ENCODE measurements at places on chromosomes 7 and 10.
A peak's percentile ranks its signal among the peaks of the same experiment; 100 is the strongest.

GRCh38 chr10:81027223-81027622 lies 489.5 kb downstream of the SH2D4B start:
- DNase-seq = no peak

- peak; percentile 86 for DNase-seq
These were observed at the start of gene PPA1 for GRCh38 chr10:70233109-70233938. Gene PPA1 (minus strand): TSS chr10:70233429. CDS start chr10:70233327, 102 bp downstream.

GRCh38 chr7:42233695-42234331 lies 3.2 kb downstream of the GLI3 start:
- no peak for DNase-seq

DNA sequence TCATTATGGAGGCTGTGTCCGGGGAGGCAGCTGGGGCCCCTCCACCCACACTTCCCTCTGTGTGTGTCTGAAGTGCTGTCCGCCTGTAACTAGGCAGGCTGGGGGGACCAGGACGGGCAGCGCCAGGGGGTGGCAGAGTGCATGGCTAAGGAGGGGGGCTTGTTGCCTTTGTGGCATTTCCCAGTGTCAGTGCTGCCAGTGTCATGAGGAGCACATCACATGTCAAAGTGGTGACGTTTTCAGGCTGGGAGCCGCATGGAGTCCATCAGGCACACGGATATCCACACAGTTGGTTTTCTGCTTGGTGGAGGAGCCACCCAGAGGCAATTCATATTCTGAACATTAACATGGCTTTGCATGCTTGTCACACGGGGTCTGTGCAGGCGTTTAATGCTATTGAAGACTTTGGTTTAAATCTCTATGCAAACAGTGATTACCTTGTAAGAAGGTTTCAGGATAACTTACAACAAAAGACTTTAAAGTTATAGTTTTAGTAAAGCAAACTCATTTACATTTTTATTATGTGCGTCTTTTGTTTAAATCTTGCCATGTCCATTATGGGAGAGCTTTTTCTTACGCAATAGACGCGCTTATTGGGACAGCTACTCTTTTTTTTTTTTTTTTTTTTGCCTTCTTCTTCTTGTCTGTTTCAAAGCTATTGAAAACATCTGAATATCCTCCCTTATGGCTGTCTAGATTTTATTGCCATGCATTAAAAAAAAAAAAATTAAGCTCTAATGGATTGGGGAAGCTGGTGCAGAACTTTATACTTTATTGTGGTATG lies 52.9 kb downstream of the C10orf67 start:
- peak; percentile 29 for DNase-seq

DNA sequence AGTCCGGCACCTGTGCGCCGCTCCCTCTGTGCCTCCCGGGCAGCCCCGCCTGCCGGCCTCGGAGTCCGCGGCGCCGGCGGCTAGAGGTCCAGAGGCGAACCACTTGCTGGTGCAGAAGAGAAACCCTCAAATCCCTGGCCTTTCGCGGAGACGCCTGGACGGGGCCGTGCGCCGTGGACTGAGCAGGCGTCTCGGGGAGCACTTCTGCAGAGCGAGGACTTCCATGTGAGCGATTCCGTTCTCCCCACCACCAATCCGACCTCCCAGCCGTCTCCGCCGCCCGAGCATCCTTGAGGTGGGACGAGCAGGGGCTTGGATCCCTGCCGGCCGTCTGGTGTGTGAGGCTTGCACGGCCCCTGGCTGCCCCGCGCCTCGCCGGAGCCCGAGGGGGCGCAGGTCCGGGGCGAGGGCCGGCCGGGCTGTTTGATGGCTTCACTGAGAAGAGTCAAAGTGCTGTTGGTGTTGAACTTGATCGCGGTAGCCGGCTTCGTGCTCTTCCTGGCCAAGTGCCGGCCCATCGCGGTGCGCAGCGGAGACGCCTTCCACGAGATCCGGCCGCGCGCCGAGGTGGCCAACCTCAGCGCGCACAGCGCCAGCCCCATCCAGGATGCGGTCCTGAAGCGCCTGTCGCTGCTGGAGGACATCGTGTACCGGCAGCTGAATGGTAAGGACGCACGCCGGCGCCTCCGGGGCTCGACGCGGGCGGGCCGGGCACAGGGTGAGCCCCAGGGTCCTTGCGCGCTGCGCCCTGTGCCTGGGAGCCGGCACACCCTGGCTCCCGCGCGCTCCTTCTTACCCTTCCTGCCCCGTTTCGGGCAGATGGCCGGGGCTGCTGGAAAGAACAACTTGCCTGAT lies 660 bp downstream of the GALNT17 start:
- DNase-seq = no peak
